Hepatocyte (in vitro differentiated cells): ENCODE measurements at places on chromosomes 6 and 20. TPM values are rescaled to one million over a fixed set of nuclear protein-coding genes. Genes with fewer than 3 reads are reported as not detected.

GRCh38 chr20:61929971-61930666 is 135.6 kb downstream of the TAF4 start:
- no peaks in the 10 kb centered on the region for H3K4me1 ChIP-seq
- H3K4me3 ChIP-seq = no peak overlapping the region
- H3K27ac ChIP-seq = no peak overlapping the region
- no peaks in the 10 kb centered on the region for H3K27me3 ChIP-seq
- no peaks in the 10 kb centered on the region for H3K36me3 ChIP-seq
- no peak for DNase-seq

GRCh38 chr6:66199171-66199570 is 492.1 kb upstream of the EYS start:
- H3K4me1 ChIP-seq = no peaks in the 10 kb centered on the region
- no peak overlapping the region for H3K27ac ChIP-seq
- H3K4me3 ChIP-seq = no peak overlapping the region
- no peaks in the 10 kb centered on the region for H3K36me3 ChIP-seq
- no peak for DNase-seq

Gene CENPW
- polyA plus RNA-seq = 21.8 and 22.8 TPM in 2 replicates

DNA sequence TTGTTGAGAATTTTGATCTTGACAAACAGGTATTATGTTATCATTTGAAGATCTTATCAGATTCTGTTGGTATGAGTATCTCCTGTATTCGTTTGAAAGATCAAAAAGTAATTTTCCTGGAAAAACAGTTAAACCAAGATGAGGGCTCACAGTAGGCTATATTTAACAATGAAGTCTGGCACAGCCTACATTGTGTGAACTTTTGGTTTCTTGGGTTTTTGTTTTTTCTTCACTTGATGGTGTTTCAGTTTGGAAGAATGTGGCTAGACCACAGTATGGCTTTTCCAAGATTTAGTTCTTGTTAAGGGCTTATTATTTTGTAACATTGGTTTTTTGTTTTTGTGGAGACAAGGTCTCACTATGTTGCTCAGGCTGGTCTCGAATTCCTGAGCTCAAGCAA is 306.4 kb downstream of the CDKAL1 start:
- no peak for DNase-seq
- H3K27ac ChIP-seq = no peak overlapping the region
- H3K4me3 ChIP-seq = no peak overlapping the region
- H3K36me3 ChIP-seq = no peaks in the 10 kb centered on the region
- no peaks in the 10 kb centered on the region for H3K4me1 ChIP-seq

GRCh38 chr6:379410-380181 is 12.0 kb upstream of the IRF4 start:
- no peak for DNase-seq
- H3K4me3 ChIP-seq = no peak overlapping the region
- H3K4me1 ChIP-seq = no peaks in the 10 kb centered on the region
- H3K27ac ChIP-seq = no peak overlapping the region

DNA sequence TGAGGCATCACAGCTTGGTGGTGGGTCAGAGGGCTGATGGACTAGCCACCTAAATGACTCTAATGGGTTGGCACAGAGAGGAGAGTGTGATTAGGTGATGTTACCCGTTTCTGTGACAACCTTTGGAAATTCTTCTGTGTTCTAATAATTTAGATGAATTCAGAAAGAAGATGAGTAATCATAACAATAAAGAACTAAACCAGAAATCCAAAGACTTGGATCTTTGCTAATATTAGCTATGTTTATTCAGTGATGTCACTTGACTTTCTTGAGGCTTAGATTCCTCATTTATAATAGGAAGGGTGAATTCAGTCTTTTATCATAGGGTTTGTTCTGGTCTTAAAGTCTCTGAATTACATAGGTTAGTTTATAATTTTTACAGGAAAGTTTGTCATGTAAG is 19.9 kb downstream of the CRYBG1 start:
- no peak overlapping the region for H3K4me3 ChIP-seq
- no peaks in the 10 kb centered on the region for H3K36me3 ChIP-seq

GRCh38 chr6:28811873-28812272 is 111.9 kb downstream of the TRIM27 start:
- peaks cover 14% of the 10 kb centered on the region for H3K4me1 ChIP-seq
- DNase-seq = no peak
- H3K36me3 ChIP-seq = no peaks in the 10 kb centered on the region
- no peak overlapping the region for H3K4me3 ChIP-seq
- no peak overlapping the region for H3K27ac ChIP-seq

- H3K4me1 ChIP-seq = peaks cover 23% of the 10 kb centered on the region
- no peak overlapping the region for H3K4me3 ChIP-seq
- DNase-seq = no peak
- no peak overlapping the region for H3K27ac ChIP-seq
- H3K36me3 ChIP-seq = no peaks in the 10 kb centered on the region
- H3K27me3 ChIP-seq = no peaks in the 10 kb centered on the region
Observed at GRCh38 chr20:53875452-53875851, 194.9 kb downstream of the BCAS1 start.

DNA sequence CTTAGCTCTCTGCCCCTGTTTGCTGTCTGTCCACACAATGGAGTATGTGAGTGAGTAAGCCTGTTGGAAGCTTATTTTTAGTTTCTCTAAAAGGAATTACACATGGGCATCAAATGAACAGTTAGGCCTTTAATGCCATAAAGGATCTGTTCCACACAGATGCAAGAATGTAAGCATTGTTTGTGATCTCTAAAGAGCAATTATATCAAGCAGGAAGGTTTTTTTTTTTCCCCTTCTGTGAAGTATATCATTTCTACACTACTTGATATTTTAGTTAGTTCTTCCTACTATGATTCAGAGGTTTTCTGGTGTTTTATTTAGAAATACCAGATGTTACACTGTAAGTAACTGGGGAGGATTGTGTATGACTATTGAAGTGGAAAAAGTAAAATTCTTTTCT is 627.5 kb downstream of the COL12A1 start:
- H3K27me3 ChIP-seq = no peaks in the 10 kb centered on the region
- no peaks in the 10 kb centered on the region for H3K36me3 ChIP-seq
- DNase-seq = no peak
- H3K4me3 ChIP-seq = no peak overlapping the region
- no peaks in the 10 kb centered on the region for H3K4me1 ChIP-seq
- H3K27ac ChIP-seq = peak overlapping the region; percentile 42

Gene OR2B2
- polyA plus RNA-seq = not detected in 2 replicates

DNA sequence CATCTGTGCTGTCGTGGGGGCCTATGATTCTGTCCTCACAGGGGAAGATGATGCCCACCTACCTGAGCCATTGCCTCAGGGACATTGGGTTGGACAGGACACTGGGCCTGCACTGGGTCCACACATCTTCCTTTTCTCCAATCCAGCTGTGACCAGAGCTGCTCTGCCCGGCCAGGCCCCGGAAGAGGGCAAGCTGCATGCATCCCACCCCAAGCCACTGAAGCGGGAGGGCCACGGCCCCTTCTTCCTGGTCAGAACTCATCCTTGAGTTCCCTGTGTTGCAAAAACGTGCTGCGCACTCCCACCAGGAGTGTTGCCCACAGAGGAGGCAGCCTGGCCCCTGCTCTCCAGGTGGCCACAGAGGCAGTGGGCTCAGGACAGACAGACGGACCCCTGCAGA is 38.2 kb downstream of the SPDEF start:
- peaks cover 4% of the 10 kb centered on the region for H3K4me1 ChIP-seq
- no peak overlapping the region for H3K4me3 ChIP-seq
- no peak overlapping the region for H3K27ac ChIP-seq
- H3K36me3 ChIP-seq = no peaks in the 10 kb centered on the region
- peaks cover 5% of the 10 kb centered on the region for H3K27me3 ChIP-seq
- DNase-seq = no peak

Gene RFX6
- 3.7 and 4.1 TPM in 2 replicates for polyA plus RNA-seq

GRCh38 chr6:43310624-43311023 is 2.0 kb upstream of the CRIP3 start:
- H3K27me3 ChIP-seq = peaks cover 8% of the 10 kb centered on the region
- no peak overlapping the region for H3K4me3 ChIP-seq
- H3K36me3 ChIP-seq = no peaks in the 10 kb centered on the region

Gene ZNF391
- 5.4 and 6.9 TPM in 2 replicates for polyA plus RNA-seq

Gene C6orf141
- 4.2 and 4.5 TPM in 2 replicates for polyA plus RNA-seq

DNA sequence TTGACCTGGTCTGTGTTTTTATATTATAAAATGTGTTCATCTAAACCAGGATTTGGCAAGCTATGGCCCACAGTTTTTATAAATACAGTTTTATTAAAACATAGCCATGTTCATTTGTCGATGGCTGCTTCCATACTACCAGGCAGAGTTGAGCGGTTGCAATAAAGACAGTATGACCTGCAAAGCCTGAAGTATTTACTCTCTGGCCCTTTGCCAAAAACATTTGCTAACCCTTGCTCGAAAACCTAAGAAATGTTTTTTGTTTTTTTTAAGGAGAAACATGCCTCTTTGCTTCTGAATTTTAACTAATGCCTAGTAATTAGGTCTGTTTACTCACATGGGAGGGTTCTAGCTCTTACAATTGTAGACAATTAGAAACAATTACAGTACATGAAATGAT is 67.4 kb upstream of the SMIM28 start:
- no peak overlapping the region for H3K27ac ChIP-seq
- no peak overlapping the region for H3K4me3 ChIP-seq
- H3K27me3 ChIP-seq = no peaks in the 10 kb centered on the region
- DNase-seq = peak; percentile 62
- no peaks in the 10 kb centered on the region for H3K4me1 ChIP-seq
- no peaks in the 10 kb centered on the region for H3K36me3 ChIP-seq

DNA sequence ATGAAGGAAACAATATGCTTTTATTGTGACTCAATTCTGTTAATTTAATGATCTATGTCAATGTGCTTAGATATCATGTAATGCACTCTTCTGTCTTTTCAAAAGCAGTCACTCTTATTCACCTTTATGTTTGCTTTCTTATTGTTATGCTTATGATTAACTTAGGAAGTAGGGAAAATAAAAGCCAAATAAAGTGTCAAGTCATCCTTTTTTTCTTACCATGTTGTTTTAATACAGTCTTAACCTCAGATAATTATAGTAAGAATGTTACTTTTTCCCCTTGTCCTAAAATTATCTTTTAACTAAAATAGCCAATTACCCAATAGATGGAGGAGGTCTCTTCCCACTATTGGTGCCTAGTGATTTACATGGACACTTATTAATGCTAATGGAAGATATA is 72.6 kb downstream of the TFAP2B start:
- DNase-seq = no peak
- no peaks in the 10 kb centered on the region for H3K36me3 ChIP-seq
- no peaks in the 10 kb centered on the region for H3K27me3 ChIP-seq
- no peak overlapping the region for H3K4me3 ChIP-seq
- H3K4me1 ChIP-seq = no peaks in the 10 kb centered on the region

Gene ADISSP
- 31.7 and 36.0 TPM in 2 replicates for polyA plus RNA-seq

Gene VWA7
- 2.8 and 5.2 TPM in 2 replicates for polyA plus RNA-seq

GRCh38 chr6:3504938-3505805 is 48.3 kb upstream of the SLC22A23 start:
- H3K27ac ChIP-seq = no peak overlapping the region
- H3K27me3 ChIP-seq = no peaks in the 10 kb centered on the region
- H3K4me1 ChIP-seq = peaks cover 17% of the 10 kb centered on the region

Gene FGD2
- polyA plus RNA-seq = 3.7 and 5.2 TPM in 2 replicates

- no peaks in the 10 kb centered on the region for H3K36me3 ChIP-seq
- H3K4me3 ChIP-seq = peak overlapping the region; percentile 81
- peaks cover 4% of the 10 kb centered on the region for H3K4me1 ChIP-seq
- peaks cover 21% of the 10 kb centered on the region for H3K27me3 ChIP-seq
- no peak overlapping the region for H3K27ac ChIP-seq
Observed at GRCh38 chr6:13485923-13486562, 1.4 kb downstream of the GFOD1 start.

DNA sequence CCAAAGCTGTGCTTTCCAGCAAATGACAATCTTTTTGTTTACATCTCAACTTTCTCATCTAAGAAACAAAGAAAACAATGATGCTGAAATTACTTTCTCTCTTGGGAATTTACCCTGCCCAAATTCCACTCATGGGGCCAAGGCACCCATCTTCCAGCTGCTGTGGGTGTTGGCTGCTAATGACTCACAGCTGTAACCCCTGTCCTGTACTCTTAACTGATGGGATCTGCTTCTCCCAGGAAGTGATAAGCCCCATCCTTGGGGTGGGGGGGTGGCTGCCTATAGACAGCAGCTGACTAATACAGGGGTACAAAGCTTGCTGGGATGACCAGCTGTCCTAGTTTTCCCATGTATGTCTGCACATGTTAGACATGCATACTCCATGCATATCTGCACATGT is 938.6 kb downstream of the C6orf118 start:
- H3K4me3 ChIP-seq = no peak overlapping the region
- H3K27ac ChIP-seq = no peak overlapping the region
- H3K4me1 ChIP-seq = no peaks in the 10 kb centered on the region
- no peak for DNase-seq
- H3K36me3 ChIP-seq = no peaks in the 10 kb centered on the region

- H3K4me3 ChIP-seq = no peak overlapping the region
- H3K36me3 ChIP-seq = no peaks in the 10 kb centered on the region
- no peak overlapping the region for H3K27ac ChIP-seq
- H3K4me1 ChIP-seq = no peaks in the 10 kb centered on the region
- DNase-seq = no peak
Observed at GRCh38 chr6:132190815-132191175, 210.5 kb downstream of the MOXD1 start.
